ENCODE measurements at places on chromosomes 7 and 10.

DNA sequence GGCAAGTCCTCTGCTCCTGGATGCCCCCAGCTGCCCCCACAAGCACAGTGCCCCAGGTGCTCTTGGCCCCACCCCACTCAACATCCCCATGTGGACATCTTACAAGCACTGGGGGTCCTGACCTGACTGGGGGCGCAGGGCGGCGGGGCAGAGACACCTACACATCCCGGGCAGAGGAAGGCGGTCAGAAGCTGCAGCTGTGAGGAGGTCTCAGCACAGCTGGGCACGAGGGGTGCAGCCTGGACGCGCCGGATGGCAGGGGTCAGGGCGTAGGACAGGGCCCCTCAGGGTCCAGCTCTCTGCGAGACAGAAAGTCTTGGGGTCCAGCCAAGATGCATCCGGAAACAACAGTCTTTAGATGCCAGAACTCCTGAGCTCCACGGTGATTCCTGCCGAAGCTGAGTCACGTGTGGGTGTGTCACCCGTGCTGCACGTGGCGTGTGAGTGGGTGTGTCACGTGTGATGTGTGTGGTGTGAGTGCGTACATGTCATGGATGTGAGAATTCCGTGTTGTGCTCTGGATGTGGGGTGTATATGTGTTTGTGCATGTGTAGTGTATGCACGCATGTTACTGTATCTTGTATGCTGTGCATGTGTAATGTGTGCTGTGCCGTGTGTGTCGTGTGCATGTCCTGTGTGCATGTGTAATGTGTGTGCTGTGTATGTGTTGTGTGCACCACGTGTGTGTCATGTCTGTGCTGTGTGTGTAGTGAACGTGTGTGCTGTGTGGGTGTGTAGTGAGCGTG is 5.1 kb downstream of the VENTX start:
- no peak for DNase-seq

GRCh38 chr7:17939211-17939605 is 1.1 kb downstream of the SNX13 start:
- DNase-seq: no peak

GRCh38 chr10:42938351-42938750 is 138.5 kb upstream of the RET start:
- no peak for DNase-seq

DNA sequence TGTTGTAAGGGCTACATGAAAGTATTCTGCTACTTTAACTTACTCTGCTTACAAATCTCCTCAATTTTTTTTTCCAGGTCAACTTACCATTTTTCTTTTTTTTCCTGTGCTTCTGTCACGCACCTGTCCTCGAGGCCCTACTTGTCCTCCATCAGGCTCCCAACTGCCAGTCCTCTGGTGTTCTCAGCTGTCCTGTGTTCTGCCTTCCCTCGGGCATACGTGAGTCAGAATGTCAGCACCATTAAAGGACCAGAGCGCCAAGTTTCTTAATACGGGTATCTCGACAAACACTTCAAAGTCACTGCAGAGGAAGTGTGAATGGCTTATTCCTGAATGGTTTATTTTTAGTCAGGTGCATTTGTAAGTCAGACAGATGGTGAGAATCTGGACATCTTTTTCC is at the start of gene TEX47:
TEX47 (minus strand) TSS at position 185 of the 400 bp plus-strand sequence. CDS start 795 bp downstream, outside the sequence.
- DNase-seq: peak; percentile 14

DNA sequence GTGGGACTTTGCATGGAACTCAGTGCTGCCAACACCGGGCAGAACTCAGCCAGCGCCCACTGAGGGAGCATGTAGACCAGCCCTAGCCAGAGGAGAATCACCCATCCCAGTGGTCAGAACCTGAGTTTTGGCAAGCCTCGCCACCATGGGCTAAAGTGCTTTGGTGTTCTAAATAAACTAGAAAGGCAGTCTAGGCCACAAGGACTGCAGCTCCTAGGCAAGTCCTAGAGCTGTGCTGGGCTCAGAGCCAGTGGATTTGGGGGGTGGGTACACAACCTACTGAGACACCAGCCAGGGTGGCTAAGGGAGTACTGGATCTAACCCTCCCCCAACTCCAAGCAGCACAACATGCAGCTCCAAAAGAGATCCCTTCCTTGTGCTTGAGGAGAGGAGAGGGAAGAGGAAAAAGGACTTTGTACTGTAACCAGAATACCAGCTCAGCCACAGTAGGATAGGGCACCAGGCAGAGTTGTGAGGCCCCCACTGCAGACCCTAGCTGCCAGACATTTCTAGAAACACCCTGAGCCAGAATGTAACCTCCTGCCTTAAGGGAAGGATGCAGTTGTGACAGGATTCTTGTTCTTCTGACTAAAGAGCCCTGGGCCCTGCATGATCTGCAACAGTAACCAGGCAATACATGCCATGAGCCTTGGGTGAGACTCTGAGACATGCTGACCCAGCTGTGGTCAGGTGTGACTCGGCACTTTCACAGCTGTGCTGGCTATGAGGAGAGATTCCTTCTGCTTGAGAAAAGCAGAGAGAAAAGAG is 24.4 kb downstream of the GSDME start:
- DNase-seq: no peak

DNA sequence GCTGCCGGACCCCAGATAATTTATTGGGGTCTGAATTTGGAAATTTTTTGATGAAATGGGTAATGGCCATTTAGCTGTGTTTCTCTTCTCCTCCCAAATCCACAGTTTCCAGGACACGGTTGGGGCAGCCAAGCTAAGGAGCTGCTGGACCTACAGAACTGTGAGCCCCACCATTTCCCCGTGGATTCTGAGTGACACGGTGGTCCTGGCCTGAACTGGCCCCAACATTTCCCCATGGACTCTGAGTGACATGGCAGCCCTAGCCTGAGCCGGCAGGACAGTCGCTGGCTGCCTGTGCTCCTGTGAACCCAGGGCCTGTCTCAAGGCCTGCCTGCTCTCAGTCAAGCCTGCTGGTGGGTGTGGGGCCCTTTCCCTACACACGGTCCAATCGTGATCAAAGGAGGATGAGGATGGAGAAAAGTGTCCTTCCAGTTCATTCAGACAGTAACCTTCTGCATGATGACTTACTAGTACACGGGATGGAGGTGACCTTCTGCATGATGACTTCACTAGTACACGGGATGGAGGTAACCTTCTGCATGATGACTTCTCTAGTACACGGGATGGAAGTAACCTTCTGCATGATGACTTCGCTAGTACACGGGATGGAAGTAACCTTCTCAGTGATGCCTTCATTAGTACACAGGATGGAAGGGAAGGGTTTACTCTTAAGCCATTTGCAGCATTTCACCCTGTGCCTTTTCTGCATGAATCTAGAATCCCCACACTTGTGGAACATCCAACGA is 359.9 kb downstream of the GLRX3 start:
- DNase-seq: no peak

DNA sequence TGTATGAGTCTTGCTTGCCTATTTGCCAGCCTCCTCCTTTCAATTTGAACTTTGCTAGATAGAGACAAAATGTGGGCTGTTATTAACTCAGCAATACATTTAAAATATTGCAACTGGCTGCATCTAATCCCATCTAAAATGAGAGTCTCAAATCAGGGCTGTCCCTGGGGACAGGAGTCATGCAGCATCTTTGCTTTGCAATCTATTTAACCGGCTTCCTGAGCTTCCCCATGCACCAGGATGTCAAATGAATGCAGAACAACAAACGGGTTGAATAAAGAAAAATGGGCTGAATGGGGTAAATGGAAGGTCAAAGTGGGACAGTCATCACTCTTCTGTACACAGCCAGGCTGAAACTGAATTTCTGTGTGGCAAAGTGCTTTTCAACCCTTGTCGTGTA is 89.2 kb downstream of the AOAH start:
- DNase-seq: no peak

DNA sequence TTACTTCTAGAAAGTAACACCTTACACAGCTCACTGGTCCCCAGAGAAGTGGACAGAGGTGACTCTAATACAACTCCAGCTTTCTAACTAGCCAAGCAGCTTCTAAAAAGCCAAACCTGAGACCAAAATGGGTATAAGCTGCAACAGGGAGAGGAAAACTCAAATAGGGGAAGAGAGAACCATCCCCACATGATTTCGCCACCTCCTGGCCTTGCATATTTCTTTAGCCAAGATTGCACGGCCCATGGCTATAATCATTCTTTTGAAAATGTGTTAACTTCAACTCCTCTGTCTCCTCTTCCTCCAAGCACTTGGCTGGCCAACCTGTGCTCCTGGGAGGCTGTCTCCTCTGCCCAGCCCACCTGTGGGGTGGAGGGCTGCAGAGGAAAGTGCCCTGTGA is 28.7 kb downstream of the NUP42 start:
- DNase-seq: no peak

GRCh38 chr10:44195112-44196007 is 189.5 kb downstream of the CXCL12 start:
- DNase-seq: no peak

- DNase-seq: no peak
Observed at GRCh38 chr7:107068156-107068555, 23.7 kb downstream of the PRKAR2B start.

- no peak for DNase-seq
Observed at GRCh38 chr10:101504438-101504837, 83.6 kb downstream of the POLL start.

DNA sequence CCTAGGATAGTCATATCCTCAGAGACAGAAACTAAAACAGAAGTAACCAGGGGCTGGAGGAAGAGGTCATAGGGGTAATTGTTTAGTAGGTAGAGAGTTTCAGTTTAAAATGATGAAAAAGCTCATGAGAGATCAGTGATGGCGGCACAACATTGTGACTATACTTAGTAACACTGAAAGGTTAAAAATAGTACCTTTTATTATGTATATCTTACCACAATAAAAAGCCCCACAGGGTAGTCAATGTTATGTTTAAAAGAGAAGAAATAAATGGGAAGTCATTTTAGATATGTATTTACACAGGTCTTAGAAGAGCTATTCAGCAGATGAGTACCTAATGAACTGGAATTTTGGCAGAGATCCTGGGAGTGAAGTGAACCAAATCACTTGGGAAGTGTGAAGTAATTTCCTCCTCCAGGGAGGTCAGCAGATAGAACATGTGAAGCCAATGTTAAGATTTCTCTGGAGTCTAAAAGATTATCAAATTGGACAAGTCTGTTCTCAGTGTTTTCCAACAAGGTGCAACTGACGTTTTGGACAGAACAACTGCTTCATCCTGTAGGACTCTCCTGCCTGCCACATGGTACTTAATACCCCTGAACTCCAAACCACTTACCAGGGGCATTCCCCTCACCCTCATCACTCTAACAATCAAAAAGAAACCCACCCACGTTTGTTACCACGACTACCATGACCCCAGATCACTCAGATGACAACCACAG is 6.4 kb downstream of the CDCA7L start:
- no peak for DNase-seq

- DNase-seq: peak; percentile 65
Observed at GRCh38 chr10:130378556-130379400, 242.6 kb downstream of the GLRX3 start.

GRCh38 chr7:65979583-65980477 is 2.2 kb downstream of the GUSB start:
- DNase-seq: no peak

GRCh38 chr10:78472551-78472890 is 438.9 kb downstream of the RPS24 start:
- peak; percentile 53 for DNase-seq

- no peak for DNase-seq
Observed at GRCh38 chr10:84356928-84357327, 28.5 kb downstream of the CCSER2 start.

DNA sequence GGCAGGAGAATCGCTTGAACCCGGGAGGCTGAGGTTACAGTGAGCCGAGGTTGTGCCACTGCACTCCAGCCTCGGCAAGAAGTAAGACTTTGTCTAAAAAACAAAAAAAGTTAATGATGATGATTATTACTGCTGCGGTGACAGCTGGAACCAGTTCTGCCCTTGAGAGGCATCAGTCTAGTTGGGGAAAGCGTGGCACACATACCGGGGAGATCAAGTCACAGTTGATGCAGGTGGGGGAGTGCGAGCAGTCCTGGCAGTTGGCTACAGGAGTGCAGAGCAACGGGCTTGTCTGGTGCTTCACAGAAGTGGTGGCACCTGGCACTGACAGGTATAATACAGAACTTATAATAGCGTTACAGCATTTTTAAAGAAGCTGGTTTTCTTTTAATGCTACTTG is 173.0 kb downstream of the ARHGAP21 start:
- DNase-seq: no peak

DNA sequence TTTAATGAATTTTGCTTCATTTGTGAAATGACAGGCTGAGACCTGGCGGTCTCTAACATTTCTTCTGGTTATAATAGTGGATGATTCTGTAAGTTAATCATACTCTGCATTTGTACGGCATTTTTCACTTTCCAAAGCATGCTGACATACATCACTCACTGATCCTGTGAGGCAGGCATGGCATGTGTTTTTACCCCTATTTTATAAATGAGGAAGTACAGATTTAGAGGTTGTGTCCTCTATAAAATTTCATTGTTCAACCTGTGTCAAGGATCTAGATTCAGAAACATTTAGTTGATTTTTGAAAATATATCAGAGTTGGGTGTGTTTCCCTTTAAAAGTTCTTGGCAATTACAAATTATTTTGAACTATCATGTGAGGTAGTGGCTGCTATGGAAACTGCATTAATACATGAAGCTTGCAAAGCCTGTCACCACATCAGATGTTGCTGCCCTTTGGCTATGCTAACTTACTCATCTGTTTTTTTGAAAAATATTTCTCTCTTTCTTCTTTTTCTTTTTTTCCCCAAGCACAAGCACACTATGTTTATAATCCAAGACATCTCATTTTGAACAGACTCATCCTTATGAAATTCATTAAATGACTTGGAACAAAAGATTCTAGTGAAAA is 172.7 kb downstream of the GNAI1 start:
- no peak for DNase-seq

- no peak for DNase-seq
Observed at GRCh38 chr7:139393621-139394211, 34.0 kb downstream of the LUC7L2 start.

DNA sequence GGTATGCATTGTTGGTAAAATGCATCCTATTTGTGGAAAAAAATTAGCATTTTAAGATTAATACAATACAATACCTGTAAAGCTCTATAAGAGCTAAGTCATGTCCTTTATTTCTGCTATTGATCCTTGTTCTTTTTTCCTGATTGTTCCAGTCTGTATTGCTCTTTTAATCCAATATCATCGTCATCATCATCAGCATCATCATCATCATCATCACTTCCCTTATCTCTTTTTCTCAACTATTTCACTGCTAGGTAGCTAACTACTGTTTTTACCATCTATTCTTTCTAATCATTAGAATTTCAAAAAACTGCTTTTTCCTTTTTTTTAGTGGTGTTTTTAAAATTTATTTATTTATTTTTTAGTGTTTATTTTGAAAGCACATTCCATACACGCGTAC is 71.2 kb downstream of the ABCC2 start:
- DNase-seq: no peak

DNA sequence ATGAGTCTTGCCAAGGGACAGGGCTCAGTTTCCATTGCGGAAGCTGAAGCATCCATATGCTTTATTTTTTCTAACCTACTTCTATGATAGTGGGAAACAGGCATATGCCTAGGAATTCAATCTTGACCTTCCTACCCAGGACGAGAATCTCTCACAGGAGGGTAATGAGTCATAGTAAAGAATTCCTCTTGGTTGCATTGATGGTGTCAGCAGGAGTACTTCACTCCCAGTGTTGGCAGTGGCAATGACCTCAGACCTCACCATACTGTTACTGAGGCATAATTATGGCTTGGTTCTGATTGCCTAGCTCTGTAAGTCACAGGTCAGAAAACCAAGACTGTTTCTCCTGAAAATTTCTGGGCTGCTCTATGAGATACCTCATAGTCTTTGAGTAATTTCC is 552.9 kb downstream of the ARL4A start:
- peak; percentile 19 for DNase-seq

All from iPS-NIHi11 (cell line).